ENCODE measurements at places on chromosomes 2 and 18. TPM values are rescaled to one million over a fixed set of nuclear protein-coding genes. Genes with fewer than 3 reads are reported as not detected.

RIT2 gene
- total RNA-seq: not detected

- DNase-seq: no peak
Measured at GRCh38 chr2:197079414-197079813, 152.9 kb upstream of the PGAP1 start.

DNA sequence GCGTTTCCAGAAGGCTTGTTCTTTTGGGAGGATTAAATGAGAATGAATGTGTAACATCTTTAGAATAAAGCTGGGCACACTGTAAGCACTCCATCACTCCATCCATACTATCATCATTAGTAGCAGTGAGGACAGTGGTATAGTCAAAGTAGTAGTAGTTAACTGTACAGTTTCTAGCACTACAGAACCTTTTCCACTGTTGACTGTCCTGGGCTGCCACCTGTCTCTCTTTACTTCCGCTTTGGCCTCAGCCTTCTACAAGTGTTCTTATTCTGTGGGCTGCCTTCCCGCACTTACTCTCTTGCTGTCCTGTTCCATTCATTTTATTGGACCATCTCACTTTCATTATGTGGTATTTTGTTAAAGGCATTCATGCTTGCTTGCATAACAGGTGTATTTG is 3.3 kb downstream of the SLC9A2 start:
- no peak for DNase-seq

DNA sequence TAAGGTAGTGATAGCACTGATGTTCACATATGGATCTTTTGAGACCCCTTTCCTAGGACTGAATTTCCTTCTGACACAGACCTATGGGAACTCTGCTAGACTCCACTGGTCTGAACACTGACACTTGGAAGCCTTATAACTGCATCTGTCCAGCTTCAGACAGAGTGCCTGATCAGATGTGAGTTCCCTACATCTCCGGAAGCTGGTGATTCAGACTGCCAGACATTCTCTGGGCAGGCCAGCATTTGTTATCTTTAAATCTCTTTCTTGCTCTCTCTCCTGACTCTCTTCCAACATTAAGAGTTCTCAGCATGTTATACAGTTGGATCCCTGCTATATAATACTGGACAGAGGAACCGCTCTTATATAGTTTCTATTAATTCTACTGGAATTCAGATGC is 408.5 kb downstream of the ZEB2 start:
- no peak for DNase-seq

DNA sequence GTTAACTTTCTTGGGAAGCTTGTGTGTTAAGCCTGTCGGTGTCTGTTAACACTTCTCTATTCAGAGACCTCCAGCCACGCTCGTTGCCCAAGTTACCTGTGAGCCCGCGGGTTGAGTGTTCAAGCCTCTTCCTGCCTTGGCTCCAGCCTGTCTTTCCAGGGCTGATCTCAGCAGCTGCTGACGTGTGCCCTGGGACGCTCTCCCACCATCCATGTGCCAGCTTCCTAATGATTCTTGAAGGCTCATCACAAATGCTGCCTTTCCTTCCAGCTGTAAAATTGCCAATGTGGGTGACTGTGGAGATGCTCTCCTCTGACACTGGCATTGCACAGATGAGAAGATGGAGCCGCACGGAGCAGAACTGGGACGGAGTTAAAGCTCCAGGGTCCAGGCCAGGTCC is 6.1 kb downstream of the RNF144A start:
- no peak for DNase-seq

DNA sequence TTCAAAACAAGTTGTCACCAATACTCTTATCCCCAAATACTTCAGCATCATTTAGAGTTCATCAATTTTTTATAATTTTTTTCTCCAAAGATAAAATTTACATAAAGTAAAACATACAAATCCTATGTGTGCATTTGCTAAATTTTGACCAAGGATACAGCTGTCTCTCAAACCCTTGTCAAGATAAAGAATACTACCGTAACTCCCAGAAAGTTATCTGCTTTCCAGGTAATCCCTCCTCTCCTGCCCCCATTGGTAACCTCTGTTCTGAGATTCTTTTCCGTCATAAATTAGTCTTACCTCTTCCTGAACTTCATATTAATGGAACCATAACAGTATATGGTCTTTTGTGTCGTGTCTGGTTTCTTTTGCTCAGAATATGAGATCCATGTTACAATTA is 49.2 kb downstream of the BCL2L11 start:
- no peak for DNase-seq

AQP12B gene
- not detected for total RNA-seq

- DNase-seq: no peak
Measured at GRCh38 chr2:229873123-229873581, 48.7 kb downstream of the TRIP12 start.

KCNJ3 gene
- not detected for total RNA-seq

DNA sequence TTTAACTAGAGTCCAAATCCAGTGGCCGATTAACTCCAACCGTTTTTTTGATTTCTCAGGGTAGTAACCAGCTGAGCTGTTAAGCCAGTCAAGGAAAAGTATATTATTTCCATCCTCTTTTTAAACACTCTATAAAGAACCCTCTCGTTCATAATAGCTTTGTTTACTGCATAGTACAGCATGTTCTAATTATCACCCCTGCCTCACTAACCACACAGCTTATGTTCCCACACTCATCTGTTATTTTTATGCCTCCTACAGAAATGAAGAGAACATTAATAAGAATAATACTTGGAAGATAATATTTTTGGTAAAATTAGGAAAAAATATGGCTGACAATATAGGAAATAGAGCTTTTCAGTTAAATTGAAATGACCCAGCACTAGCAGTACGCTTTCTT is 2132.8 kb upstream of the CELF4 start:
- DNase-seq: no peak

CD226 gene
- total RNA-seq: 0.27 TPM

POTEC gene
- total RNA-seq: not detected

- DNase-seq: no peak
Measured at GRCh38 chr2:145185696-145186095, 665.8 kb upstream of the ZEB2 start.

- no peak for DNase-seq
Measured at GRCh38 chr2:9737053-9737875, 106.0 kb upstream of the TAF1B start.

DNA sequence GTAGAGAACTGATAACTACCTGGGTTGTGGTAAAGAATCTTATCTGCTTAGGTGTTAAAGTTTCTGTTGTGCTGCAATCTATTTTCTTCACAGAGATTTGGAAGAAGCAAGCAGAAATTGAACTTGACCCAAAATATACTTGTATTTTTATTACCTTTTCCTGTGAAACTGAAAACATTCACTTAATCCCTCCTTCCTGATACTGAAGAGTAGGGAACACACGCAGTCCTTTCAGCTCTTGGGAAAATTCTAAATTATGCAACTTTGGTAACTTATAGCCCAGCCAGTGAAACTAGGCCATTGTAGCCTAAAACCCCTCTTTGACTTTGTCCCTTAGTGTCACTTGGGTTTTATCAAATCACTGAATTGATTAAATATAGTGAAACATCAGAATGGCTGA is 128.4 kb upstream of the MEIS1 start:
- no peak for DNase-seq

CYRIA gene
- 8.0 TPM for total RNA-seq

GRCh38 chr18:2985628-2986027 is 27.3 kb downstream of the LPIN2 start:
- DNase-seq: no peak

GRCh38 chr18:811182-811891 is 705 bp downstream of the YES1 start:
- no peak for DNase-seq

DNA sequence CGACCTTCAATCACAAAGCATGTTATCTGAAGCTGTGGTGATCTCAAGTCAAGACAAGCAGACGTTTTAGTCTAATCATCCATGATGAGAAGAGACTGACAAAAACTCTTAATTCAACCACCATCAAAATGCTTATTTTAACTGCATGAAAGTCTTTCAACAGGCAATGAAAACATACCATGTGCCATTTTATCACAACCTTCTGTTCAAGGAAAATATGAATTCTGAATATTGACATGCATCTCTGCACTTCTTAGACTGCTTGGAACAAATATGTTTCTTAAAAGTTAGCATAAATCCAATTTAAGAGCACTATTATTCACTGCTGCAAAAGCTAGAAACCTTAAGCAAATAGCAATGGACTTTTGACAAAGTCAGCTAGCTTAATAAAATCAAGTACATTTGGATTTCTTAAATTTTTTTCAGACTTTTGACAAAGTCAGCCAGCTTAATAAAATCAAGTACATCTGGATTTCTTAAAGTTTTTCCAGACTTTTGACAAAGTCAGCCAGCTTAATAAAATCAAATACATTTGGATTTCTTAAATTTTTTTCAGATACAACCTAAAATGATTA is 70.9 kb downstream of the OLA1 start:
- DNase-seq: no peak

OST4 gene
- 263 TPM for total RNA-seq

DNA sequence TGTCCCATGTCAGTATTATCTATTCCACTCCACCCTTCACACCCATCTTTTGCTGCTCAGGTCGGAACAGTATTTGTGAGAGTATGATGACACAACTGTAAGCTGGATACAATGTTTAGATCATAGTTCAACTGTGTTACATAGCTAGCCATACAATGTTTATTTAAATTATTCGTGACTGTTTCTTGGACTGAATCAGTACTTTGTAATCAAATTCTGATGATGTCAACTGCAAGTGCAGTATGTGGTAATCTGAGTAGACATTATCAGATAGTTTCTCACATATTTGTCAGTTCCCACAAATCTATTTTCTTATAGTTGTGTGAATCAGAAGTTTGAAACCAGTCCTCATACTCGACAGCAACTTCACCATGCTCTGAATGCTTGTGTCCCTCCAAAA is 177.6 kb downstream of the ZNF407 start:
- no peak for DNase-seq

- DNase-seq: no peak
Measured at GRCh38 chr18:46642561-46642960, 14.5 kb downstream of the LOXHD1 start.

- DNase-seq: no peak
Measured at GRCh38 chr18:46343456-46343855, 239.3 kb downstream of the HAUS1 start.

DNA sequence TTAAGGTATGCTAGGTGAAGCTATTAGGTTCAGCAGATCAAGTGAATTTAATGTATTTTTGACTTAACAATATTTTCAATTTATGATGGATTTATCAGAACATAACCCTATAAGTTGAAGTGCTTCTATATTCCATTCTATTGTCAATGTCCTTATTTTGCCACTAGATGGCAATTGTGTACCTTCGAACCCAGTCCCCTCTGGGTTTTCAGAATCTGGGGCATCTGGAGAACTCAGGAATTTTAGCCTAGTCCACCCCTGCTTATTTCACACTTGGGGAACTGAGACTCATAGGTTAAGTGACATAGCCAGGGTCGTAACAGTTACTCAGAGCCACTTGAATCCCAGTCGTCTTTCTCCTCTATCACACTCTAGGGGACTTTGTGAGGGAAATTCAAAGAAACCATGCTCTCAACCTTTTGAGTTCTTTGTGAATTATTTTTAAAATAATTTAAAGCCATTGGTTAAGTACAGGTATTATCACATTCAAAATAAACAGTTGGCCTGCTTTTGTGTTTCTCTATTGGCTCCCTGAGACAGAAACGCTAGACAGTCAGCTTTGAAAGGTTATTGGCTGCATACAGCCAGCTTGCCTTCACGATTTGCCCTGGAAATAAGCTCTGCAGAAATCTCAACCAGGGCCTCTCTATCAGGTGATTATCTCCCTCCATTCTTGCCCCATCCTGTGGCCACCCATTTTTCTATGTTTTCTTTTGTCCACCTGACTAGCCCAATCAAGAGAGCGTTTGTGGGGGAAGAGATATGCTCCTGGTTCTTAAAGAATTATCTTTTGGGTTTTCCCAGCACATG is 145.0 kb downstream of the TTC27 start:
- DNase-seq: no peak

GRCh38 chr2:190640117-190640516 is 8.8 kb upstream of the NAB1 start:
- DNase-seq: no peak

ASAP2 gene
- 4.0 TPM for total RNA-seq

DNA sequence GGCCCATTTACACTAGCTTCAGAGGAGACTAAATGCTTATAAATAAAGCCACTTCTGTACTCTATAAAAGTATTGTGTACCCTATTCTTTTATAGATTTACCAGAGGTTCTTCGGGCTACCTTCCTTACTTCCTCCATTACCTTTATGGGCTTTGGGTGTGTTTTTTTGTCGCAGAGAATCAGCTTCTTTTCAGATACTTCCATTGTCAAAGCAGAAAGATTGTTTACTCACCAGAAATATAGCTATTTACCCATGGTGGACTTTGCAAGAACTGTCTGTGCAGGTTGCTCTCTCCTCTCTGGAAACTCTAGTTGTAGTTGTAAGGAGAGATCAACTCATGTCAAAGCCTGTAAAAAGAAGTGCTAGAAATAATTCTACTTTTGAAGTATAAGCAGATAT is 14.8 kb downstream of the CCDC121 start:
- DNase-seq: no peak

MAP3K19 gene
- not detected for total RNA-seq

DNA sequence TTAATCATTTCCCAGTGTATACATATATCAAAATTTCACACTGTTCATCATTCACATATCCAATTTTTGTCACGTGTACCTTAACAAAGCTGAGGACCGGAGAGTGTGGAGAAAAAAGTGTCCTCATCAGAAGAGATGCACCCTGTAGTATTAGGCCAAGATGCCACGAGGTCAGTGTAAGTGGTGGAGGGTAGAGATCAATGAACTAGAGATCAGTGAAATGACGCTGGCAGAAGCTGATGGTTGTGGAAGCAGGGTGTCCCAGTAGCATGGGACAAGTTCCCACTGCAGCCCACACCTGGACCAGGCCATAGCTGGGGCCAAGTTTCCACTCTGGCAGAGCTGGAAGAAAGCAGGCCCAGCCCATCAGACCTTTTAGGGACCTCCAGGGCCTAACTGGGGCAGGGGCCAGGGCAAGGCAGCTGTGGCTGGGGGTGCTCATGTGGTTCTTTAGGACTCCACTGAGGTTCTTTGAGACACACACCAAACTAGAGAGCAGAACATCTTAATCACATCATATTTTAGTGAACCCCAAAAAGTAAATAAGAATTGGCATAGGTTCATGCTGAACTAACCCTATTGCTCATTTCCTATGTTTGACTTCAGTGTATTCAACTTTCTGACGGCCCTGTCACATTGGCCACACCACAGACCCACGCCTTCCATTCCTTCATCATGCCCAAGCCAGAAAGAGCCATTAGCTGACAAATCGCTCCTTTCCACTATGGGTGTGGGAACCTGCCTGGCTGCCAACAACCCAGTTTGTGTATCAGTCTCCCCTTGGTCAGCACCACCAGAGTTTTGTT is 21.6 kb upstream of the GPR55 start:
- no peak for DNase-seq

- DNase-seq: no peak
Measured at GRCh38 chr2:100776445-100776844, 43.5 kb upstream of the NPAS2 start.

Data from gastrocnemius medialis (tissue), 4 donors.